ENCODE measurements at places on chromosomes 1 and 21.

DNA sequence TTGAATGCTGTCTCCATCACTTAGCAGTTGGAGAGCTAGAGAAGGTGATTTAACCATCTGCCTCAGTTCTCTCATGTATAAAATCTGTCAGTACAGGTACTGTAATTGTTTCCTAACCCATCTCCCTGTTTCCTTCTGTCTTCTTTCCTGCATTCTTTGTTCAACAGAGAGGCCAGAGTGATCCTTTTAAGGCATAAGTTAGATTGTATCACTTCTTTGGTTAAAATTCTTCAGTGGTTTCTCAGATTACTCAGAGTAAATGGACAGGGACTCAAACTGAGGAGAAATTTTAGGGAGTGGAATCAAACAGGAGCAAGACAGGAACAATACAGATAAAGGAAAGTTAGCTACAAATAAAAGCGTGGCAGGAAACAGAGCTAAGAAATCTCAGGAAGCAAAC is 45.2 kb upstream of the SSX2IP start:
- no peak overlapping the region for H3K4me3 ChIP-seq
- H3K4me1 ChIP-seq: no peaks in the 10 kb centered on the region
- no peaks in the 10 kb centered on the region for H3K36me3 ChIP-seq
- no peak overlapping the region for H3K27ac ChIP-seq
- DNase-seq: no peak
- no peaks in the 10 kb centered on the region for H3K27me3 ChIP-seq

GRCh38 chr1:165279882-165280281 is 76.6 kb downstream of the LMX1A start:
- no peaks in the 10 kb centered on the region for H3K4me1 ChIP-seq
- H3K36me3 ChIP-seq: no peaks in the 10 kb centered on the region
- H3K27ac ChIP-seq: no peak overlapping the region
- H3K27me3 ChIP-seq: no peaks in the 10 kb centered on the region
- DNase-seq: no peak
- no peak overlapping the region for H3K4me3 ChIP-seq

DNA sequence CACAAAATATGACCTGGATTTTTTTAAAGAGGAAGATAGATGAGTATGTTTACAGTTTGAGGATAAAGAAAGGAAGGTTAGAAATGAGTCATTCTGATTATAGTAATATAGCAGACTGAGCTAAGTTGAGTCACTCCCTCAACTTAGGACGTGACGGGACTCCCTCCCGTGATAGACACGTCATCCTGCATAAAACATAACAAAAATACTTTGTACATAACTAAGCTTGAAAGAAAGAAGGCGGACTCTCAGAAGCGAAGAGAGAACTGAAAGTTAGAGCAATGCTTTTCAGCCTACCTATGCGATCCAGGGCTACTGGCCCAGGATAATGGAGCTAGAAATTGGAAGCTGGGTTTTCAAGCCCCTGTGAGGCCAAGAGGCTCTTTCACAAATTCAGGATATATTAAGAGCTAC is 53.0 kb upstream of the DESI2 start:
- DNase-seq: no peak
- no peak overlapping the region for H3K27ac ChIP-seq
- no peaks in the 10 kb centered on the region for H3K27me3 ChIP-seq
- no peaks in the 10 kb centered on the region for H3K36me3 ChIP-seq

DNA sequence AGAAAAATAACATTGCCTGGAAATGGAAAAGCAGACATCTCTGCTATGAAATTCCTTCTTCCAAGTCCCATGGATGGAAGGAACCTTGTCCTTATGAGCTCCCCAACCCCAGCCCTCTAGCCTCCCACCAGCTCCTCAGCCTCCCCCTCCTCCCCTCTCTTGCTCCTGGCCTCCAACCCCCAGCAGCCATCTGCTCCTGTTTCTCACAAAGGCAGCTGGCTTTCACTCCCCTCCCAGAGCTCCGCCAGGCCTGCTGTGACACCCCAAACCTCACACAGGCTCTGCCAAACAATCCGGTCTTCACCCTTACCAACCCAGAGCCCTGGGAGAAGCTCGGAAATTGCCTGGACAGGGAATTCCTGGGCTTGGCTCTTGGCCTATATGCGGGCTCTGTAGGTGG is 69.2 kb downstream of the KLHDC7A start:
- H3K36me3 ChIP-seq: no peaks in the 10 kb centered on the region
- H3K27ac ChIP-seq: no peak overlapping the region
- no peak for DNase-seq
- H3K27me3 ChIP-seq: no peaks in the 10 kb centered on the region
- no peak overlapping the region for H3K4me3 ChIP-seq

DNA sequence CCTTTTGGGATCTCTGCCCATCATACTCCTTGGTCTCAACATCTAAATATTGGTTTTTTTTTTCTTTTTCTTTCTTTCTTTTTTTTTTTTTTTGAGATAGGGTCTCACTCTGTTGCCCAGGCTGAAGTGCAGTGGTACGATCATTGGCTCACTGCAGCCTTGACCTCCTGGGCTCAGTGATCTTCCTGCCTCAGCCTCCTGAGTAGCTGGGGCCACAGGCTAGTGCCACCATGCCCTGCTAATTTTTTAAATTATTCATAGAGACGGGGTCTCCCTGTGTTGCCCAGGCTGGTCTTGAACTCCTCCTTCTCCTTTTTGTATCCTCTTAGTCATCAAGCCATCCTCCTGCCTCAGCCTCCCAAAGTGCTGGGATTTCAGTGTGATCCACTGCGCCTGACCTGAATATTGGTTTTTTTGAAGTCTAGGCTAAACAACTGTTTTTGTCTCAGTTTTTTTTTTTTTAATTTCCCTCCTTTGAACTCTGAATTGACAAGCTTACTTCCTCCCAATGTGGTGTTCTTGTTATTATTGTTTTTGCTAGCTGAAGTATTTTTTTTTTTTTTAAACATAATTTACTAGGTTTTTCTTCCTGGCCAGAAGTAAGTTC is 30.9 kb downstream of the MAPKAPK2 start:
- H3K27ac ChIP-seq: peak overlapping the region; percentile 38
- peak; percentile 8 for DNase-seq
- H3K4me3 ChIP-seq: no peak overlapping the region
- no peaks in the 10 kb centered on the region for H3K36me3 ChIP-seq
- H3K27me3 ChIP-seq: no peaks in the 10 kb centered on the region

GRCh38 chr1:21313886-21314721 is 23.8 kb upstream of the ECE1 start:
- no peak overlapping the region for H3K4me3 ChIP-seq
- no peaks in the 10 kb centered on the region for H3K36me3 ChIP-seq
- H3K4me1 ChIP-seq: peaks cover 49% of the 10 kb centered on the region
- DNase-seq: no peak

DNA sequence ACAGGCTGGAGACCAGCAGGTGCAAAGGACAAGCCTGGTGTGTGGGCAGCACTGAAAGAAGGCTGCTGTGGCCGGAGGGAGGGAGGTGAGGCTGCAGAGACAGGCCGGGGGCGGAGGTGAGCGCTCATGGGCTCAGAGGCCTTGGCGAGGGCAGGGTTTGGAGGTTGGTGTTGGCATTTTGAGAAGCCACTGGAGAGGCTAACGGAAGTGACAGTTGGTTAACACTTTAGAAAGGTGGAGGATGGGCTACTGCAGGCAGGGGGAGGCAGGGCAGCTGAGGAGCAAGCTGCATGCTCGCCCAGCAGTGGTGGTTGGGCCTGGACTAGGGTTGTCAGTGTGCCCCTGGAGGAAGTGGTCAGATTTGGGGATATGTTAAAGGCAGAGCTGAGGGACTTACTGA is 37.5 kb downstream of the QSOX1 start:
- no peaks in the 10 kb centered on the region for H3K4me1 ChIP-seq
- H3K4me3 ChIP-seq: no peak overlapping the region
- DNase-seq: no peak

DNA sequence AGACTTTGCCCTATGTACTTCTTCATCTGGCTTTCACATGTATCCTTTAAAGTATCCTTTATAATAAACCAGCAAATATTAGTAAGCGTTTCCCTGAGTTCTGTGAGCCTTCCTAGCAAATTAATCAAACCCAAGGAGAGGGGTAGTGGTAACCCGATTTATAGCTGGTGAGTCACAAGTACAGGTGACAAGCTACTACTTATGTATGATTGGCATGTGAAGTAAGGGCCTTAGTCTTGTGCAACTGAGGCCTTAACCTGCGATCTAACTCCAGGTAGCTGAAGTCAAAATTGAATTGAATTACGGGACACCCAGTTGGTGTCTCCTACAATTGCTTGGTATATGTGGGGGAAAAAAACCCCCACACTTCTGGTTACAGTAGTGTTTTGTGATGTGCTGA is 26.0 kb downstream of the SLC16A1 start:
- H3K27ac ChIP-seq: no peak overlapping the region
- H3K4me1 ChIP-seq: no peaks in the 10 kb centered on the region
- H3K36me3 ChIP-seq: no peaks in the 10 kb centered on the region

- no peak for DNase-seq
- no peak overlapping the region for H3K4me3 ChIP-seq
- peaks cover 77% of the 10 kb centered on the region for H3K36me3 ChIP-seq
- H3K4me1 ChIP-seq: peaks cover 17% of the 10 kb centered on the region
- no peaks in the 10 kb centered on the region for H3K27me3 ChIP-seq
- no peak overlapping the region for H3K27ac ChIP-seq
Measured at GRCh38 chr1:36285443-36286101, 20.6 kb upstream of the SH3D21 start.

DNA sequence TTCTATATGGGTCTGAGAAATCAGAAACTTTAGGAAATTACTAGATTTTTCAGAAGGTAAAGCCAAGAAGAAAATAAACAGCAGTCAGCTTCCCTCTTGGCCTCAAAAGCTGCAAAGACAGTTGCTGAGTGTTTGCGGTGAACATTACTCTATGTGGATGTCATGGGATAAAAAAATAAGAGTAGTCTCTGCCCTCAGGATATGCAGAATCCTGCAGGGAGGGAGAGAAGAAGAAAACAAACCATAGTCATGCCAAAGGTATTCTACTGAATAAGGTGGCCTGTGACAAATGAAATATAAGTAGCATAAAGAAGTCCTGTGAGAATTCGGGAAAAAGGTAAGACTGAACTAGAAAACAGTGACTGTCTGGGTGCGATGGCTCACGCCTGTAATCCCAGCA is 19.0 kb downstream of the YARS1 start:
- no peaks in the 10 kb centered on the region for H3K27me3 ChIP-seq
- peaks cover 64% of the 10 kb centered on the region for H3K36me3 ChIP-seq
- no peak overlapping the region for H3K4me3 ChIP-seq
- DNase-seq: no peak
- H3K27ac ChIP-seq: no peak overlapping the region
- no peaks in the 10 kb centered on the region for H3K4me1 ChIP-seq

GRCh38 chr1:236751935-236752334 is 43.2 kb upstream of the MTR start:
- no peaks in the 10 kb centered on the region for H3K4me1 ChIP-seq
- no peaks in the 10 kb centered on the region for H3K27me3 ChIP-seq
- H3K27ac ChIP-seq: no peak overlapping the region

DNA sequence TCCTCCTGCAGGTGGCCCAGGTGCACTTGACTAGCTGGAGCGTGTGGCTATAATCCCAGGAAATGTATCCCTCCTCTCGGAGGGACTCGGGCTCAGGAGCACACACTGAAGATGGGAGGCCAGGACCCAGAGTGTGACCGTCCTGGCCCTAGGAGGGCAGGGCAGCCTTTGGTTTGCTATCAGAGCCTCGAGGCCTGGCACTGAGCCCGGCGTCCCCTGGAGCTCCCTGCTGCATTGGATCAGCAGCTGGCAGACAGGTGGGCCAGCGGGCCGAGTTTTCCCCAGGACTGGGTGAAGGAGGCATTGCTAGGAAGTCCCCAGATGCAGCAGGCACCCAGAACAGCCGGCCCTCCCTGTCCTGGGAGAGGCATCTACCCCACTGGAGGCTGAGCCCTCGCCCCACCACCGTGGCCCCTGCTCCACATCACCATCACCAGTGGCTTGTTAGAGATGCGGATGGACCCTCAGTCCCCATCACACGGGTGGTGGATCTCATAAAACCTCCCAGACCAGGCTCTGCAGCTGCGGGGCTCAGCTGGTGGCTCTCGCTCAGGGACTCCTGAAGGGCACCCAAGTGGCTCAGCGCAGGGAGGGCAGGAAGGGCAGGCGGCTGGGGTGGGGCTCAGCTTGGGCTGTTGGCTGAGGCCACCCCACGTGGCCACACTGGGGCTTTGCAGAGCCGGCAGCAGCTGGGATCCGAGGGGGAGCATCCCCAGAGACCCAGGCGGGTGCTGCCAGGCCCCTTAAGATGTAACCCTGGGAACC is 32.7 kb upstream of the POFUT2 start:
- no peaks in the 10 kb centered on the region for H3K36me3 ChIP-seq
- H3K27me3 ChIP-seq: no peaks in the 10 kb centered on the region
- peak; percentile 75 for DNase-seq

DNA sequence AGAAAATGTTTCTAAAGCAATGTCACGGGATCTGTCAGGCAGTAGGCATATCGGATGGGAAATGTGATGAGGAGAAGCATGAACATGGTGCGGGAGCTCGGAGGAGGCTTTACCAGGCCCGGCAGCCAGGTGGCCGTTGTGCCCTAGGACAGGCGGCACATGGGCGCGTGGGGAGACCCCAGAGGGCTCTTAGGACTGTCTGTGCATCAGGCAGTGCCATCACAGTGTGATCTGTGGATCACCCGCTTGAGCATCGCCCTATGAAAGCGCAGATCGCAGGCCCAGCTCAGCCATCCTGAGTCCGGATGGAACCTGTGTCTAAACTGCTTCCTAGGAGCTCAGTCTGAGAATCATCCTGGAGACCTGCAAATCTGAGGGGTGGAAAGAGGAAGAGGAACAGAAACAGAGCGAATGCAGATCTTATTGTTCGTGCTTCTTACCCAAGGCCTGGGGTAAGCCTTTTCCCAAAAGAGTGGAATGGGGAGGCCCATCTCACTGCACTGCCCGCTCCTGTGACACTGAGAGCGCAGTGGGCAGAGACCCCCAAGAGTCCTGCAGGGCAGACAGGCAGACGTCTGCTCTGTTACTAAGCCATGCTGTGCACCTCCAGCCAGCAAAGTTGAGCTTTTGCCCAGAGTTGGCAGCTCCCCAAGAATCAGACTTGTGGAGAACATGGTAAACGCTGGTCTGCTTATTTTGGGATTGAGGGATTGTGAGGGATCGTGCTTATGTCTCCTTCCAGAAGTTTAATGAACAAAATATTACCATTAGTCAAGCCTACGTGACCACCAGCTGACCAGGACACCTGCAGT is 251.0 kb downstream of the RHOU start:
- H3K36me3 ChIP-seq: no peaks in the 10 kb centered on the region
- no peak overlapping the region for H3K4me3 ChIP-seq
- no peak overlapping the region for H3K27ac ChIP-seq
- H3K4me1 ChIP-seq: peaks cover 19% of the 10 kb centered on the region
- DNase-seq: no peak

- no peaks in the 10 kb centered on the region for H3K27me3 ChIP-seq
- H3K27ac ChIP-seq: no peak overlapping the region
- peaks cover 46% of the 10 kb centered on the region for H3K36me3 ChIP-seq
- H3K4me3 ChIP-seq: no peak overlapping the region
- DNase-seq: no peak
Measured at GRCh38 chr21:46416551-46416950, 42.1 kb upstream of the DIP2A start.
